ENCODE measurements at places on chromosomes 3 and 15.
A peak's percentile ranks its signal among the peaks of the same experiment; 100 is the strongest.

DNA sequence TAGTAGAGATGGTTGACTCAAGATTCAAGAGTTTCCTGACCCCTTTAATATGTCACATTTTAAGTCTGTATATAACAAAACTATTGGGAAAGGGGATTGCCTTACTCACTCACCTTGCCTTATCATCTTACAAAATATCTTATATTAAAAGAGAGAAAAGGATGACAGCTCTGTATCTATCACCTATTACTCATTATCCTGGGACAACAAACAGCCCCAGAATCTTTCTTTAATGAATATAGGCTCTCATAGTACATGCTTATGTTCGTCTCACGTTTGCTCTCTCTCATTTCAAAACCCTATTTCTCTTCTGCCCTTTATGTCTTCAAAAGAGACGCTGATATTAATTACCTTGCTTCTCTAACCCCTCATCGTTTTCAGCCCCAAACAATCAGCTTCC, 1023.4 kb upstream of the CFAP20DC start:
- no peaks in the 10 kb centered on the region for H3K36me3 ChIP-seq
- no peak for DNase-seq
- H3K27me3 ChIP-seq: no peaks in the 10 kb centered on the region

- H3K4me3 ChIP-seq: no peak overlapping the region
- H3K27ac ChIP-seq: no peak overlapping the region
- DNase-seq: no peak
These were observed 3.0 kb downstream of the ZSCAN2 start for GRCh38 chr15:84603630-84604379.

- no peaks in the 10 kb centered on the region for H3K27me3 ChIP-seq
- peaks cover 89% of the 10 kb centered on the region for H3K4me1 ChIP-seq
- H3K36me3 ChIP-seq: no peaks in the 10 kb centered on the region
- no peak overlapping the region for H3K4me3 ChIP-seq
- peak overlapping the region; percentile 49 for H3K27ac ChIP-seq
These were observed 24.9 kb downstream of the SIAH2 start for GRCh38 chr3:150737874-150738679.

DNA sequence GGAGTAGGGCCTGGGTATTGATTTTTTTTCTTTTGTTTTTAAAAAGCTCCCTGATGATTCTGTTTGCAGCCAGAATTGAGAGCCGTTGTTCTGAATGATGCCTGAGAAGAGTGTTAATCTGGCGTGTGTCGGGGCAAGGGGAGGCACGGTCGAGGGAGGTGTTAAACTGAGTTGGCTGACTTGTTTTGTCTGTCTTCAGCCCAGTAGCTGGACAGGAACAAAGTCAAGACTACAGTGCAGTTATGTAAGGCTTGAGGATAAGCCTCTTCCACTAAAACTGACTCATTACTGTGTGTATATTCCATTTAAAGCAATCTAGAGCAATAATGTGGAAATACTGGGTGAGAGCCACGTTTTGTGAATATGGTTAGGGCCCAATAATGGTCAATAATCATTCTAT, 119.0 kb upstream of the DLG1 start:
- no peaks in the 10 kb centered on the region for H3K4me1 ChIP-seq
- H3K27me3 ChIP-seq: no peaks in the 10 kb centered on the region
- no peak overlapping the region for H3K27ac ChIP-seq
- no peaks in the 10 kb centered on the region for H3K36me3 ChIP-seq
- no peak overlapping the region for H3K4me3 ChIP-seq

DNA sequence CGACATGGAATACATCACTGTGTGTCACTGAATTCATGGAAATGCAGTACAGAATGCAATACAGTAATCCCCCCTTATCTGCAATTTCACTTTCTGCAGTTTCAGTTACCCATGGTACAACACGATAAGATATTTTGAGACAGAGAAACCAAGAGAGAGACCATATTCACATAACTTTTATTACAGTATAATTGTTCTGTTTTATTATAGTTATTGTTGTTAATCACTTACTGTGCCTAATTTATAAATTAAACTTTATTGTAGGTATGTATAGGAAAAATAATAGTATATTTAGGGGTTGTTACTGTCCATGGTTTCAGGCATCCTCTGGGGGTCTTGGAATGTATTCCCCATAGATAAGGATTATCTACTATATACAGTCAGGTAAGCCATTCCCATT, 61.8 kb downstream of the MBNL1 start:
- no peaks in the 10 kb centered on the region for H3K36me3 ChIP-seq
- H3K4me1 ChIP-seq: peaks cover 70% of the 10 kb centered on the region
- H3K4me3 ChIP-seq: no peak overlapping the region
- H3K27ac ChIP-seq: peak overlapping the region; percentile 70
- no peaks in the 10 kb centered on the region for H3K27me3 ChIP-seq

- H3K4me1 ChIP-seq: peaks cover 29% of the 10 kb centered on the region
- H3K36me3 ChIP-seq: no peaks in the 10 kb centered on the region
- H3K4me3 ChIP-seq: no peak overlapping the region
- no peaks in the 10 kb centered on the region for H3K27me3 ChIP-seq
- peak; percentile 42 for DNase-seq
These were observed 8.1 kb upstream of the PCSK6 start for GRCh38 chr15:101497484-101498034.

- DNase-seq: no peak
- peaks cover 70% of the 10 kb centered on the region for H3K4me1 ChIP-seq
- no peaks in the 10 kb centered on the region for H3K36me3 ChIP-seq
- H3K27ac ChIP-seq: peak overlapping the region; percentile 98
These were observed 7.7 kb downstream of the BHLHE40 start for GRCh38 chr3:4986782-4987537.

DNA sequence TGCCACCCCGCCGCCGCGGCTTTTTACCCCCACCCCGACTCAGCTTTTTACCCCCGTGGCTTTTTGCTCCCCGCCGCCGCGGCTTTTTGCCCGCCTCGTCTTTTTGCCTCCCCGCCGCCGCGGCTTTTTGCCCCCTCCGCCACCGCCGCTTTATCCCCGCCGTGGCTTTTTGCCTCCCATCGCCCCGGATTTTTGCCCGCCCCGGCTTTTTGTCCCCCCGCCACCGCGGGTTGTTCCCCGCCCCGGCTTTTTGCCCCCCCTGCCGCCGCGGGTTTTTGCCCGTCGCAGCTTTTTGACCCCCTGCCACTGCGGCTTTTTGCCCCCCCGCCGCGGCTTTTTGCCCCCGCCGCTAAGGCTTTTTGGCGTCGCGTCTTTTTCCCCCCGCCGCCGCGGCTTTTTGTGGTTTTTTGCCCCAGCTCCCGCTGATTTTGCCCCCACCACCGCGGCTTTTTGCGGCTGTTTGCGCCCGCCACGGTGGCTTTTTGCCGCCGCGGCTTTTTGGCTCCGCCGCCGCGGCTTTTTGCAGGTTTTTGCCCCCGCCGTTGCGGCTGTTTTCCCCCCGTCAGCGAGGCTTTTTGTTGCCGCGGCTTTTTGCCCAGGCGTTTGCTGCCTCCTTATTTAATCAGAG, 597.2 kb downstream of the GOLGA6L6 start:
- H3K4me1 ChIP-seq: no peaks in the 10 kb centered on the region
- H3K36me3 ChIP-seq: no peaks in the 10 kb centered on the region
- no peak overlapping the region for H3K27ac ChIP-seq
- H3K4me3 ChIP-seq: no peak overlapping the region

GRCh38 chr15:55535436-55535835, 27.4 kb upstream of the DNAAF4 start:
- no peaks in the 10 kb centered on the region for H3K27me3 ChIP-seq
- no peak for DNase-seq
- no peaks in the 10 kb centered on the region for H3K4me1 ChIP-seq

DNA sequence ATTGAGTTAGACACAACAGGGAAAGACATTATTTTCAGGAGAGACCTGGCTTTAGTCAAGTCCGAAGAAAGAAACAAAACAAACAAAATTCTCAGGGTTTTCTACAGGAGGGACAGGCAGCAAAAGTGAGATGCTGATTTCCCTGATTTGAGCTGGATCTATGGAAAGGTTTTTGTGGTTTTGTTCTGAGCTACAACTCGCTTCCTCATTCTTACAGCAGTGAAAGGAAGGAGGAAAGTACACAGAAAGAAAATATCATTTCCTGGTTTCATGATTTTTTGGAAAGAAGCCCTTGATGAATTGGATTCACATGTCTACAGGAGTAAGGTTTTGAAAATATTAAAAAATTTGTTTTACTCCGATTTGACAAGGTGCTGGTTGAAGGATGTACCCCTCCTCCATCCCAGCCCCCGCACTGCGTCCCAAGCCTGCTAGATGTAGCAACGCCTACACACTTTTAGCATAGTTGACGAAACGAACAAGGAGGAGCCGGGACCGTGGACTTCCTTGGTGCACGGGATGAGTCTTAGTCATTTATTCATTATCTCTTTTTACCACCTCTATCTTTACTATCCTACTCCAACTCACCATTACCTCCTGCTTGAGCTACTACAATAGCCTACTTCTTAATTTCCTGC, 10.8 kb downstream of the PRICKLE2 start:
- H3K4me3 ChIP-seq: peak overlapping the region; percentile 16
- no peaks in the 10 kb centered on the region for H3K27me3 ChIP-seq
- peak overlapping the region; percentile 61 for H3K27ac ChIP-seq
- DNase-seq: no peak

GRCh38 chr15:100684591-100684990, 82.2 kb downstream of the ASB7 start:
- H3K36me3 ChIP-seq: no peaks in the 10 kb centered on the region
- peaks cover 15% of the 10 kb centered on the region for H3K4me1 ChIP-seq
- no peaks in the 10 kb centered on the region for H3K27me3 ChIP-seq

GRCh38 chr15:50549326-50549725, 2.9 kb upstream of the USP50 start:
- no peaks in the 10 kb centered on the region for H3K4me1 ChIP-seq
- no peaks in the 10 kb centered on the region for H3K36me3 ChIP-seq

- H3K36me3 ChIP-seq: no peaks in the 10 kb centered on the region
- DNase-seq: no peak
- no peaks in the 10 kb centered on the region for H3K27me3 ChIP-seq
These were observed 21.7 kb downstream of the EEFSEC start for GRCh38 chr3:128174675-128175590.

Measured in vagina (tissue), 2 donors.